ENCODE measurements at places on chromosomes 1 and 21.

- DNase-seq: no peak
These were observed 88.9 kb downstream of the CRB1 start for GRCh38 chr1:197356723-197357533.

GRCh38 chr1:24745711-24746413 is 615 bp downstream of the CLIC4 start:
- no peak for DNase-seq

- DNase-seq: no peak
These were observed 518.4 kb upstream of the CAMK1G start for GRCh38 chr1:209064850-209065706.

DNA sequence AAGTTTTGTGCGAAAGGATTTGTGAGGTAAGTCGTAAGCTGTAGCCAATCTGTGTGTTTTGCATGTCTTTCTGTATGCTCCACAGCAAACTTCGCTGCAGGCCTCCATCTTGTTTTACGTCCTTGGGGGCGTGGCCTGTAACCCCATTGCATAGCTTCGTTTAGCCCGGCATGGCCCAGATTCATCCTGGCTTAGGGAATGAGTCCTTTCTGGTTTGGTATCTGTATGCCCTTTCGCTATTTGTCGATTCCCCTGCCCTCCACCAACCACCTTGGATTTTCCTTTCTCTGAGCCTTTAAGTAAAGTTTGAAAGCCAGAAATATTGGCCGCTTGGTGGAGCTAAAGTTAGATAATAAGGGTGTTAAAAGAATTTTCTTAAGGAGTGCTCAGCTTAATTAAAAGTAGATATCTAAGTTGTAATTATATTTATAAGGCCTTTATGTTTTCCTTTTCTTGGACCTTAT is 1.1 kb downstream of the THEM4 start:
- DNase-seq: no peak

DNA sequence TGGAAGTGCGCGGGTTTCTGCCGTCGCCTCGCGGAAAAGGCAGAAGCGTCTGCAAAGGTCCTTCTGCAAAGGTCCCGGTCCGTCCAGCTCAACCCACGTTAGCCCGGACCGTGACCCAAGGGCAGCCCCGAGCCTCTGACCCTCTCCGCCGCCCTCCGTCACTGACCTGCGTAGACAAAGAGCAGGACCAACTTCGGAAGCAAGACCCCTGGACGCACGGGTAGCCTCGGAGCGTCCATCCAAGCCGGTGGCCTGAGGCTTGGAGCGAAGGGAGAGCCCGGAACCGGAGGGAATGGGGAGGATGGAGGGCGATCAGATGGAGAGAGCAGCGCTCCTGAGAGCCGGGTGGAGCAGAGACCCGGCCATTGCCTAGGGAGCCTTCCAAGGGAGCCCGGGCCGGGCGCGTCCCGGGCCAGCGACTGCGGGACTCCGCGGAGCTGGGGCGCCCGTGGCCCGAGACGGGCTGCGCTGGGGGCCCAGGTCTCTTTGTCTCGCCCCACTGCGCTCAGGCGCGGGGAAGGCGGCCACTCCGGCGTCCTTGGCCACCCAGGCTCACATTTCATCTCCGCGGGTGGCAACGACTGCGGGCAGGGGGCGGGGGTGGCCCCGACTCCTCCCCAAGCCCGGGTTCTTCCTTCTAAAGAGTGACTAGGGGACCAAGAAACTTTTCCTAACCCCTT is at the start of gene CYYR1:
Gene CYYR1 (minus strand): TSS at position 585 of the 680 bp plus-strand sequence. CDS start 346 bp downstream, at position 239.
- no peak for DNase-seq

GRCh38 chr1:109773203-109773899 is 9.6 kb upstream of the EPS8L3 start:
- DNase-seq: no peak

DNA sequence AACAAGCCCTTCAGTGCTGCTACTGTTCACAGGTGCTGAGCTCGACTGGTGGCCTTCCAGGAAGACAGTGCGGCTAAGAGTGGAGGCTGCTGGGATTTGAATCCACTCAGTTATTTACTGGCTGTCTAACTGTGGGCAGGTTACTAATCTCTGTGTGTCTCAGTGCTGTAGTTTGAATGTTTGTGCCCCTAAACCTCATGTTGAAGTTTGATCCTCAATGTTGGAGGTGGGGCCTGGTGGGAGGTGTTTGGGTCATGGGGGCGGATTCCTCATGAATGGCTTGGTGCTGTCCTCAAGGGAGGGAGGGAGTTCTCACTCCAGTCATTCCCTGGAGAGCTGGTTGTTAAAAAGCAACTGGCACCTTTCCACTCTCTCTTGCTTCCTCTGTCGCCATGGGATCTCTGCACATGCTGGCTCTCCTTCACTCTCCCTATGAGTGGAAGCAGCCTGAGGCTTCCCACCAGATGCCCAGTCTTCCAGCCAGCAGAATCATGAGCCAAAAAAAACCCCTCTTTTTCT is 334.8 kb downstream of the RPS6KC1 start:
- DNase-seq: no peak

- no peak for DNase-seq
These were observed 229.8 kb downstream of the CAMTA1 start for GRCh38 chr1:7015022-7015421.

DNA sequence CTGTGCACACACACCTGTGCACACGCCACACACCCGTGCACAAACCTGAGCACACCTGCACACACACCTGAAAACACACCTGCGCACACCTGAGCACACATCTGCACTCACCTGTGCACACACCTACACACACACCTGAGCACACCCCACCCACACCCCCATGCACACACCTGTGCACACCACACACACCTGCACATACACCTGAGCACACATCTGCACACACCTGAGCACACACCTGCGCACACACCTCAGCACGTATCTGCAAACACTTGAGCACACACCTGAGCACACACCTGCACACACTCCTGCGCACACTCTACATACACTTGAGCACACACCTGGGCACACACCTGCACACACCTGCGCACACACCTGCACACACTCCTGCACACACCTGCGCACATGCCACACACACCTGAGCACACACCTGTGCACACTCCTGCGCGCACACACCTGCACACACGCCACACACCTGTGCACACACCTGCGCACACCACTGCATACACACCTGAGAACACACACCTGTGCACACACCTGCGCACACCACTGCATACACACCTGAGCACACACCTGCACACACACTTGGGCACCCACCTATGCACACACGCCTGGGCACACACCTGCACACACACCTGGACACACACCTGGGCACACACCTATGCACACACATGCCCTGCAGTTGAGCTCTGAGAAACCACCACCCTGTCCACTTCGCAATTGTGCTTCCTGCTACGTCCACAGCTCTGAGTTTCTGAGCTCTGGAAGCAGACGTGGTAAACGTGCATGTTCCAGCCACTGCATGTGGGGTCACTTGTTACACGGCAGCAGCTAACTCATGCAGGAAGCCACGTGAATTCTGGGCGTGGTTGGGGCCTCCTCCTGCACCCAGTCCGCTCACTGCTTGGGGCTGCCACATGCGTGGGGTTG is 8.0 kb upstream of the C1orf159 start:
- DNase-seq: no peak

- no peak for DNase-seq
These were observed 150.9 kb downstream of the ZC3H11B start for GRCh38 chr1:219461981-219462400.

- DNase-seq: peak; percentile 61
These were observed 1.3 kb downstream of the HES3 start for GRCh38 chr1:6245086-6245868.

DNA sequence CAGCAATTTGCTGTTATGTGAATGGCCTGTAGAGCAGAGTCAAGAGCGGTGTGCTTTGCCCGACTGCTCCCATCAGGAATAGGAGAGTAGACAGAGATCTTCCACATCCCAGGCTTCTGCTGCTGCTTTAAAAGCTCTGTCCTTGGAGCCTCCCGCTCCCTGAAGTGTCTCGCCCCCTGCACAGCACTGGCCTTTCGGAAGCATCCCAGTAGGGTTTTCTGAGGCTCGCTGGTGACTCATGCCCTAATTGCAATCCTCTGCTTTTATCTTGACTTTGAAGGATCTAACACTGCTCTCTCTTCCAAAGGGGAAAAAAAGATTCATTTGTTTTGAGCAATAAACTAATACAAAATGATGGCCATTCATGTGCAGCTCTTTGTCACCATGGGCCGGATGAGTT is 13.3 kb upstream of the CD101 start:
- DNase-seq: no peak

DNA sequence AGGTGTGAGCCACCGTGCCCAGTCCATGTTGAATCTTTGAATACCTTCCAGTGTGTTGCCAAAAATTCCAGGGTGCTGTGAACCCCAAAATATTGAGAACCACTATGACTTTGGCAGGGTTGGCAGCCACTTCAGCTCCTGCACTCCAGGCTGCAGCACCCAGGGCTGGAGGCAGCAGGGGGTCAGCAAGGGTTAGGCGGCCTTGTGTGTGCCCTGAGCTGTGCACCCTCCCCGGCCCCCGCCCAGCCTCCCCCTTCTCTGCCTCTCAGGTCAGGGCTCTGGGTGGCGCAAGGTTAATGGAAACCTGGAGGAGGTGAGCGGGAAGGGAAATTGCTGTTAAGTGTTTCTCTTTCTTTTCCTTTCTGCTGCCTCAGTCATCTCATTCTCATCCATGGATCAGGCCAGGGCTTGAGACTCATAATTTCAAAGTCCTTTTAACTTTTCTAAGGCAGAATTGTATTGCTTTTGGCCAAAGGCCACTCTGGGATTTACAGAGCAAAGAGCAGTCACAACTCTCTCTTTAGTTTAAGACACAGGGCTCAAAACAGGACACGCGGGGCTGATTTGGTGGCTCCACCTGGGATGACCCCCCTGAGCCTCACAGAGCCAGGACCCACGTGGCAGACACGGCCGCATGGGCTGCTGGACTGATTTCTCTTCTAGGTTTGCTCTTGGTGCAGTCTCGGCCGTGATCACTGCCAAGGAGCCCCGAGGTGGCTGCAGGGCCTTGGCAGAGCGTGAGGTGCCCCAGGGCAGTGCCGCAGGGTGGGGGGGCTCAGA is 212.3 kb downstream of the PTPRU start:
- no peak for DNase-seq
